ENCODE measurements at places on chromosomes 6 and 20.

- DNase-seq = no peak
Observed at GRCh38 chr20:21102603-21103311, 3.4 kb downstream of the LINC00237 start.

DNA sequence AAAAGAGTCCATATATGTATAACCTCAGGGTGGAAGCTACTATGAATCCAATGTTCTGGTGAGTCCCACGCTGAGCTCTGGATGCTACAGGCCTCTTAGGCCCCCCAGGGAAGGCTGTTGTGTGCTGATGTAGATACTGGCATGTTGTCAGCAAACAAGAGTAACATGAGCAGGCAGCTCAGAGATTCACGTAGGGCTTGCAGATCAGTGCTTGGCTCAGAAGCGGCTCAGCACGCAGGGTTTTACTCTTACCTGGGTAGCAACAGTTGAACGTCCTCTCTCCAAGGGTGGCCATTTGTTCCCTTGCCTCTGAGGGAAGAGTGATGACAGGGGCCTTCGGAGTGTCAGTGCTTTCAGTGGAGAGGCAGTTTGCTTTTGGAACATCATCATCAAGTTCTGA, 93.4 kb downstream of the ZFP64 start:
- DNase-seq = no peak

GRCh38 chr6:89542866-89543265, 95.7 kb downstream of the LYRM2 start:
- no peak for DNase-seq

GRCh38 chr6:36594029-36594815, at the start of gene SRSF3:
SRSF3 (plus strand) TSS chr6:36594362; CDS start chr6:36596763, 2,401 bp downstream.
- peak; percentile 98 for DNase-seq

DNA sequence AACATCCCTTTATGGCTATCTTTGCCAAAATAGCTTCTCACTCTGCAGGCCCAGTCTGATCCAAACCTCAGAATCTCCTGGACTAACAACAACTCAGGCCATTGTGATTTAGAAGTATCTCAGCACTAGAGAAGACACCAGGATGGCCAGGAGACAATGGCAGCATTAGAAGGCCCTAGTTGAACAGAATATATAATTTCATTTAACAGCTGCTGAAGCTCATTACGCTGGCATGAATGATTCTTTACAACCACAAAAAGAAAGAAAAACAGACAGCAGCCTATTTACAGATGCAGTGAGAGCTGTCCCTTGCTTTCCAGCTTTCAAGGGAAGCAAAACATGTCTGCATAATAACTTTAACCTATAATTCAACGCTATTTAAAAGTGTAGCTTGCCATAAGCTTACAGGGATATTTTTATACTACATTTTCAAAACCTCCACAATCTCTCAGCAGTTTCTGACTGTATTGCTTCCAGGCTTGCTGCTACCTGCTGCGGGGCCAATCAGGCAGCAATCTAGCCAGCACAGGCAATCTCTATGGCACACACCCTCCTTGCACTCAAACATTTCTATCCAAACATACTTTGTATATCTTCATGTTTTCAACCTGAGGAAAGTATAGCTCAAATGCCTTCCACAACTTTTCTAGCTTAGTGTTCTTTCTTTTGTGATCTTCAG, 107.3 kb downstream of the OGFRL1 start:
- no peak for DNase-seq

GRCh38 chr6:163392533-163392932, 22.0 kb upstream of the QKI start:
- DNase-seq = peak; percentile 62

GRCh38 chr6:81088145-81088544, 664.3 kb downstream of the TENT5A start:
- no peak for DNase-seq

- DNase-seq = no peak
Observed at GRCh38 chr20:16552015-16552414, 21.2 kb downstream of the KIF16B start.

DNA sequence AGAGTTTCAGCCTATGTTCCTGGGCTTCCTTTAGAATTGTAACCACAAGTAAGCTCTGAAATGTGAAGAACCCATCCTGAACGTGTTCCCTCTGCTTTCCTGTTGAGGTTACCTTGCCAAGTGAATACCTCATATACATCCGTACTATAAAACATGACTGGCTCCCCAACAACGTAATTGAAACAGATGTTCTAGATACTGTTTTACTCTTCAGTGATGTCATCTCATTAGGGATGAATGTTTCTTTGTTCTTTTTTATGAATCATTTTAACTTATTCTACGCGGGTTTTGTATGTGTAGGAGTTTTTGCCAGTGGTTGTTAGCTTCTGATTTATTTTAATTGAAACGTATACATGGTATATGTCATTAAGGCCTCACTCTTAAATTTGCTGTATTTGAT, 166.8 kb downstream of the SAMD5 start:
- no peak for DNase-seq

DNA sequence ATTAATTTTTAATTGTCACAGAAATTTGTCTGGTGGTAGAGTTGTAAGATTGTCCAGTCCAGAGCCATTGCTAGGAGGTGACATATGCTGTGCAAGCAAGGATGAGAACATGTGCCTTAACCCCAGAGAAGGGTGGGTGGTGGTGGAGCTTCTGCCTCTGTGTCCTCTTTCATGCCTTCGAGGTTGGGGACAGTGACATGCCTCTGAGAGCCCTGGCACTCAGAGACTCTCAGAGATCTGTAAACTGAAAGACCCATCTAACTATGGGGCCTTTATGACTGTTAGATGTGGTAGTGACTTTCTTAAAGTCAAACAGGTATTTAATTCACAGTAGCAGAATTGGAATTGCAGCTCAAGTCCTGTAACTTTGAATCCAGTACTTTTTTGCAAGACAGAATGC, 132.4 kb downstream of the JARID2 start:
- DNase-seq = no peak

DNA sequence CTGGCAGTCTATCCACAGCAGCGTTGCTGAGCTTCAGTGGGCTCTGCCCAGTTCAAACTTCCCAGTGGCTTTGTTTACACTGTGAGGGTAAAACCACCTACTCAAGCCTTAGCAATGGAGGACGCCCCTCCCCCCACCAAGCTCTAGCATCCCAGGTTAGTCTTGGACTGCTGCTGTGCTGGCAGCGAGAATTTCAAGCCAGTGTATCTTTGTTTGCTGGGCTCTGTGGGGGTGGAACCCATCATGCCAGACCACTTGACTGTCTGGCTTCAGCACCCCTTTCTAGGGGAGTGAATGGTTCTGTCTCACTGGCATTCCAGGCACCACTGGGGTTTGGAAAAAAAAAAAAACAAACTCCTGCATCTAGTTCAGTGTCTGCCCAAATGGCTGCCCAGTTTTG, 249.7 kb upstream of the SYNCRIP start:
- DNase-seq = no peak

- peak; percentile 62 for DNase-seq
Observed at GRCh38 chr6:143536461-143536865, 24.9 kb upstream of the FUCA2 start.

DNA sequence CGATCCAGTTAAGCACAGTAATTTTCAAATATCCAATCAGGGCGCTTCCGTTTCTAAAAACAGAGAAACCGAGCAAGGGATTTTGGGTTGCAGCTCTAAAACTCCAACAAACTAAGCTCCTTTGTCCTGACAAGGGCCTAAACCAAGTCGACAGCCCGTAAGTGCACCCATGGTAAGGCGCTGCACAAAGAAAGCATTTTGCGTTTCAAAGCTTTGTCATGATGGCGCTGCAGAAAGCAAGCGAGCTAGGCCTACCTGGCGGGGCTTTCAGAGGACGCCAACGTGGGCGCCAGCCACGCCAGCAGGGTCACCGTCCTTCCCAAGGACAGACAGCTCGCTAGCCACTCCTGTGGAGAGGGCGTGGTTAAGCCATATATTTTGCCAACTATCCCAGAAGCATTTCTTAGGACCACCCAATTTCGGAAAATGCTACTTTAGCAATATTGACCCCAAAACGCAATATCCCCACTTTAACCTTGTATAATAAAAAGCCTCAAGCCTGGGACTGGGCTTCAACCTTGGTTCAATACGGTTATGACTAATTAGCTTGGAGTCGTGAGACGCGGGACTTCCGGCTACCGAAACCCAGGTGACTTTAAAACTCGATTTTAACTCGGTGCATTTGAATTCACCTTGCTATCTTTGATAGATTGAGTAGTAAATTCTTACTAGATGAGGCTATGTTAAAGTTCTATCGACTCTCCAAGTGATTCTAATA, 53.8 kb downstream of the TRIM38 start:
- DNase-seq = no peak

DNA sequence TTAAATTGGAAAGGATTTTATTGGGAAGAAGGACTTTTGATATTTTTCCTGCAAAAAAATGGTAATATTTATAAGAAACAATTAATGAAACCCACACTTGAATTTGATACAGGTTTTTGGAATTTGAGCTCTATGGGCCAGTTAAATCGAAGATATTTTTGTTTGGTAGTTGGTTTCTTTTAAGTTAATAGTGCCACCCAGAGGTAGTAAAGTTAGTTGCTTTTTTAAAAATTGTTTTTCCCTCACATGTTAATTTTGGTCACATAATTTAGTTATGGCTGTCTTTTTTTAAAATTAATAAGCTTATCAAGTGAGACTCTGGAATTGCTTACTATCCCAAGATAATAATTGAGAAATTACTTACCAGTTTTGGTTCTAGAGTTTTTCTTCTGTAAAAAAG, 7.1 kb downstream of the PRIM2 start:
- DNase-seq = no peak

DNA sequence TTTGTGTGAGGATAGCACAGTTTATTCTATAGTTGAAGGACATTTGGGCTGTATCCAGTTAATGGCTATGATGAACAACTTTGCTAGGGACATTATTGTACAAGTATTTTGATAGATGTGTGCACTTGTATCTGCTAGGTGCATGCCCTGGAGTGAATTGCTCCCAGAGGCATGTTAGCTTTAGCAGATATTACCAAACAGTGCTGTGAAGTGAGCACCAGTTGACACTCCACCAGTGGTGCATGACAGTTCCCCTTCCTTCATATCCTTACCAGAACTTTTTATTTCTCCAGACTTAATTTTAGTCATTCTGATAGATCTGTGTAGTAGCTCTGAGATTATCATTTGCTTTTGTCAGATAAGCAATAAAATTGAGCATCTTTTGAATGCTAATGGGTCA, 48.9 kb upstream of the ENPP5 start:
- no peak for DNase-seq

- no peak for DNase-seq
Observed at GRCh38 chr6:55756531-55757031, 118.8 kb downstream of the BMP5 start.

Data from ureter (tissue), 1 donor.